ENCODE measurements at places on chromosomes 7 and 10.

GRCh38 chr7:70321016-70321590, 722.8 kb downstream of the AUTS2 start:
- no peak for DNase-seq

DNA sequence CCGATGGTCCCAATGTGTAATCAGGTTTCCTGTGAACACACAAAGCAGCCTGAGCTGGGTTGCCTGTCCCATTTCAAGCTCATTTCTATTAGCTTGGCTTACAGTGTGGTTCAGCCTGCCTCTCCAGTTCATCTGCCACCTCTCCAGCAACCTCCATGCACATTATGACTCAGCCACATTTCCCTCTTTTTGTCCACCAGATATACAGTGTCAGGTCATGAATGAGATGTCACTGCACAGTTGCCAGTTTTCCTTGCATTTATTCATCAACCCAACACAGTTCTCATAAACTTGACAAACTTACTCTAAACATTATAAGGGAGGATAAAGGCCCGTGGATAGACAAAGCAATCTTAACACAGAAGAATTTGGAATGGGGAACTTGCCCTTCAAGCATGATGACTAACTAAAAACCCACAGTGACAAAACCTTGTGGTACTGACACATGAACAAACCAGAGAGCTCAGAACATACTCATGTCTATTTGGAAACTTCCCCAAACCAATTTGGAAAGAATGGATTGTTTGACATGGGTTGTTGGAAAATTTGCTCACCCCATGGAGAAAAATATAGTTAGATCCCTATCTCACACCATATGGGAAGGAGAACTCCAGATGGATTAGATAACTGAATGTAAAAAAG, 2.5 kb upstream of the CFAP58 start:
- DNase-seq, result no peak

DNA sequence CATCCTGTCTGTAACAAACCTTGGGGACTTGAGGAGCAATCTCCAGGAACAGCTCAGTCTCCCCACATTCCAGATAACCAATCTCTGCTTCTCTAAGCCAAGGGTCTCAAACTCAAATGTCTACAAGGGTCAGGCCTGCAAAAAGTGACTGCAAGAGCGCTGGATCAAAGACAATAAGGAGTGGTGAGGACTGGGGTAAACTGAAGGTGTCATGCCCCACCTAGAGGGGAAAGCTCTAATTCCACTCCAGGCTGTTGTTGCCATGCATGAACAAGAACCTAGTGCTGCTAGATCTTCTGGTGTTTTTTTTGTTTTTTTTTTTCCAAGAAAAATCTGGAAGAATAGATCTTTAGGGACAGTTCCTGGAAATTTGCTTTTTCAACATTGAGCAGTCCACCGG, 117.9 kb upstream of the MACROH2A2 start:
- no peak for DNase-seq

DNA sequence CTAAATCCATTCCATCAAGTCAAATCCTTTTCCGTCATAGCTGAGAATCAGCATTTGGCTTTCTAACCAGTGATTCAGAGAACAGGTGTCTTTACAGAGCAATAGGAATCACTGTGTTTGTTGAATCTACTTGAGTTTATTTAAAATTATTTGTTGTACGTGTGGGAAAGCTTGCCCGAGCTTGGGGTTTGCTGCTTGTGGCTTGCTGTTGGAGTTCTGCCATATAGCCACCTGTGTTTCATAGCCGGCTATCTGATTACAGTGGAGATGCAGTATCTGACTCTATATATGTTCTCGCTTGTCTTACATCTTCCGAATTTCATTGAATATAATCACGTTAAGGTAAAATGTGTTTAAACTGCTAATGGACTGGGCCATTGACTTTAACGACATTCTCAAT, 274.3 kb upstream of the MKI67 start:
- no peak for DNase-seq

GRCh38 chr7:105662998-105663397, 81.7 kb upstream of the EFCAB10 start:
- no peak for DNase-seq

- no peak for DNase-seq
These were observed 193.1 kb upstream of the SEMA3C start for GRCh38 chr7:81111781-81112540.

All from D341Med (cell line).